CD4-positive, alpha-beta T cell treated with Interleukin-15 for 4 hours (primary cell): ENCODE measurements at places on chromosomes 1 and 21.
A peak's percentile ranks its signal among the peaks of the same experiment; 100 is the strongest.

GRCh38 chr1:162111572-162111971 lies 42.1 kb downstream of the NOS1AP start:
- no peak for DNase-seq

DNA sequence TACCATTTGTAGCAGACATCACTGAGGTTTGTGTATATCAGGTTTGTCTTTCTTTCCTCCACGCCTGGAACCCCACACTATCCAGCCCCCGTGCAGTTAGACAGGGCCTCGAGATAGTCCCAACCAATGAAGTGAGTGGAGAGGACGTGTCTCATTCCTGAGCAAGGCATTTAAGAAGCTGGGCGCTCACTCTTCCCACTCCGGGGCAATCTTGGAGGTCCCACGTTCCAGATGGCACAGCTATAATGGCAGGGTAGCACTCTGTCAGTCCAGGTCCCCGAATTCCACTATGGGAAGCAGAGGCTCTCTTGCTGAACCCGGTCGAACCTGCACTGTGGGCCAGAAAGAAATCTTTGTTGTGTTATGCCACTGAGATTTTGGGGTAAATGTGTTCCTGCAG lies 57.3 kb upstream of the CSF3R start:
- DNase-seq = no peak

GRCh38 chr1:1122078-1122811 lies 6.4 kb upstream of the C1orf159 start:
- peak; percentile 85 for DNase-seq

DNA sequence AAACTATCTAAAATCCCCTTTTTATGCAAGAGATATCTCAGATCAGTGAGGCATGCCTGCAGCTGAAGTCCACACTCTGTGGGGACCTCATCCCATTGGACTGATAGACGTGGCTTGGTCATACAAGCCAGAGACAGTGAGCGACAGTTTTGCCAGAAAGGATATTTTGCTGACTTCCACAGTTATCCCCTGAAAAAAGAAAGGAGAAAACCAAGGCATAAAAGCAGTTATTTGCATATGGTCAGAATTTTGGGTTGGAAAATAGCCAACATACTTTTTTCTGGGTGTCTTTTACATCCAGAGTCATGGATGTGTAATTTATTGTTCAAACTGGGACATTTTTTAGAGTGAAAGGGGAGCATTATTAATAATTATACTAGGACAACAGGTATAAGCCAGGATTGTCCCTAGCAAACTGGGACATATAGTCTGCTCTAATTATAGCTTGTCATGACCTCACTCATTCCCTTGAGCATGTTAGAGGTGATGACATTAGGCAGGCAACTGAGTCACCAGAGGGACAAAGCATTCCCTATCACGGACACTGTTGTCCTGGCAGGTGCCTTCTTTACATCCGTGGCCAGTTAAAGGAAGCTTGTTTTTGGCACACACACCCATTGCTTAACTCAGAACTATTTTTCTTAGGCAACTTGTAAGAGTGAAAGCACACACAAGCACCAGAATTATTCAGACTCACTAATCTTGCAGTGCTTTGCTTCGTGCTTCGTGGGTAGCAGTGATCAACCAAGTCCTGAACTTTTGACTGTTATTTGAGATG lies 65.5 kb downstream of the PRRX1 start:
- no peak for DNase-seq

DNA sequence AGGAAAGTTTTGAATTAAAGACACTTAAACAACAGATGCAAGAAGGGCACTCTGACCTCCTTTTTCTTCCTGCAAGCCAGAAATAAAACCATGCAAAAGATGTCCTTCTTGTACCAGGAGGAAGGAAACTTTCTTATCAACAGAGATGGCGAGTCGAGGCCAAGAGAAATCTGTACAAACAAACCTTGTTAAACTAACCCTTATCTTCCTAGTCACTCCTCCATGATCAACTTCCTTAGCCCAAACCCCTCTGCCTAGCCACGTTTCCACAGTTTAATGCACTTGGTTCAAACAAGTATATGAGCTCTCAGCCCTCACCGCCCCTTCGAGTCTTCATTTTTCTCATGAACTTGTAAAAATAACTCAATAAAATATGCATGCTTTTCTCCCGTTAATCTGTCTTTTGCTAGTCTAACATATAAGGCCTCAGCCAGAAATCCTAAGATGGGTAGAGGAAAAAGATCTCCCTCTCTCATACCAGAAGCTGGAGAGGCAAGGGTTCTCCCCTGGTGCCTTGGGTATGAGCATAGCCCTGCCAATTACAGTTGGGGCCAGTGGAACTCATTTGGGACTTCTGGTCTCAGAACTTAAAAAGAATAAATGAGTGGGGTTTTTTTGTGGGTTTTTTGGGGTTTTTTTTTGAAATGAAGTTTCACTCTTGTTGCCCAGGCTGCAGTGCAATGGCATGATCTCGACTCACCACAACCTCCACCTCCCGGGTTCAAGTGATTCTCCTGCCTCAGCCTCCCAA lies 141.7 kb upstream of the SOD1 start:
- no peak for DNase-seq

GRCh38 chr1:20590306-20590777 lies 1.4 kb downstream of the CDA start:
- DNase-seq = no peak

GRCh38 chr1:165787741-165788140 lies 19.1 kb upstream of the TMCO1 start:
- DNase-seq = no peak

DNA sequence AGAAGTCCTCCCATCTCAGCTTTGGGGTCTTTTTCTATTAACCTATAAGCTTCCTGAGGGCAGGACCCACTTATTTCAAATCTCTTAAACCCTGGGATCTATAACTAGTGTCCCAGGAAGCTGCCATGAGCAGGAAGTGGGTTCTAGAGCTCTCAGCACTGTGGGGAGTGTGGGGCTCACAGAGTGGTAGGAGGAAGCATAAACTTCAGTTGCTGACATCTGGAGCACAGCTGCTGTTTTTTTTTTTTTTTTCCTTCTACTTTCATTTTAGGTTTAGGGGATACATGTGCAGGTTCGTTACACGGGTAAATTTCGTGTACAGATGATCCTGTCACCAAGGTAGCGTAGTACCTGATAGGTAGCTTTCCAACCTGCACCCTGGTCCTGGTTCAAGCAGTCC lies 59.3 kb downstream of the AK4 start:
- no peak for DNase-seq

DNA sequence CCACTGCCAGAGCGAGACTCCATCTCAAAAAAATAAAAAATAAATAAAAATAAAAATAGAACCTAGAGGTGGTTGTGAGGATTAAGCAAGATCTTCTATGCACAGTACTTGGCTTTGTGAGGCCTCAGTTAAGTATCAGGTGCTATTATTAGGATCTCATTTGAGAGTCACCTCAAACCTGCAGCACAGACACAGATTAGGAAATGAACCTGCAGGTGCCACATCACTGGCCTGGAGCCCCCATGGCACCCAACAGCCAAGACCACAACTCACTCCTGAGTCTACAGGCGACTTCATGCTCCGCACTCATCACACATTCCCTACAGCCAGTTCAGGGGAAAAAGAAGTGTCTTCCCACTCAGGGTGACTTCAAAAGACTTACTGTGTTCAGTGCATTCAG lies 176.8 kb downstream of the SLC45A1 start:
- DNase-seq = no peak

DNA sequence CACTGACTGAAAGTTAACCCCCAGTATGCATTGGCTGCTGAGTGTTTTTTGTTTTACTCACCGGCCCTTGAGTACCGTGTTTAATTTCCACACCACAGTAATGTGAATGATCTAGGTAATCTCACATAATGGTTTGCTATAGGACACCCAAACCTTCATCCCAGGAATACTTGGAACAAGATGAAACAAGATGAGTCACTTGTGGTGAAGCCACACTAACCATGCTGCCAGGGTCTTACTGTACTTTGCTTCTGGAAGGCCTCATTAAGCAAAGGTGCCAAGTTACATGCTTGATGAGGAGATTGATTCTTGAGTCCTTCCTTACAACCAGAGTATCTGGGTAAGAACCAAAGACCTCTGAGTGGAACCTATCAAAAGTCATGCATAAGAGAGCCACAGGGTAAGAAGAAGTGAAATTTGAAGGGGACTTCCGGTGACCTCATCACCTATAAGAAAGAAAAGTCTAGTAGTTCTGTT lies 163.3 kb downstream of the NRIP1 start:
- DNase-seq = no peak

GRCh38 chr1:97651250-97651649 lies 269.6 kb downstream of the DPYD start:
- DNase-seq = no peak

GRCh38 chr1:72917920-72918319 lies 635.6 kb upstream of the NEGR1 start:
- no peak for DNase-seq
